SK-N-SH treated with all-trans-retinoic acid at 6 μM for 48 hours (cell line): ENCODE measurements at places on chromosomes 4 and X.
A peak's percentile ranks its signal among the peaks of the same experiment; 100 is the strongest.

DNA sequence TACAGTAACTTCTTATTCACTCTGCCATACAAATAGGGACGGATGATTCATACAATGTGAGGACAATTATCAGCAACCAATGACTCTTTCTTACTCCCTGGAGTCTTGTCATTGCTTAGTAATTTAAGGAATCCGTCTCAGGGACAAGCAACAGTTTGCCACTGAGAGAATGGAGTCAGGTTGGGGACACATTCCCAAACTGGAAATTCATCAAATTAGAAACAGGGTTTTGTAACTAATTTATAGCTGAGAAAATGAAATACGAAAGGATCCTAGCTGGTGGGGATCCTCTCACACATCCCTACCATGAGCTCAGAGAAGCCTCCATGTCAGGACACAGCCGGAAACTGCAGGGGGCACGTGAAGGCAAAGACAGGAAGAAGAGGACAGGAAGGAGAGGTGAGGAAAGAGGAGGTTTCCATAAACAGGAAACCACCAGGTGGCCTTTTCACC is 50.4 kb upstream of the KDR start:
- ATAC-seq: peak; percentile 84

- ATAC-seq: no peak
Observed at GRCh38 chr4:22430626-22431025, 85.2 kb downstream of the ADGRA3 start.

- no peak for ATAC-seq
Observed at GRCh38 chrX:2732076-2732475, 19.8 kb upstream of the XG start.

GRCh38 chrX:45070116-45071007 is 130.3 kb downstream of the DIPK2B start:
- ATAC-seq: peak; percentile 79

- no peak; the same call in 1 of the 3 replicates for ATAC-seq
Observed at GRCh38 chr4:1960170-1960825, 48.5 kb downstream of the NELFA start.
